ENCODE measurements at places on chromosomes 3 and 15. TPM values are rescaled to one million over a fixed set of nuclear protein-coding genes. Genes with fewer than 3 reads are reported as not detected.

DNA sequence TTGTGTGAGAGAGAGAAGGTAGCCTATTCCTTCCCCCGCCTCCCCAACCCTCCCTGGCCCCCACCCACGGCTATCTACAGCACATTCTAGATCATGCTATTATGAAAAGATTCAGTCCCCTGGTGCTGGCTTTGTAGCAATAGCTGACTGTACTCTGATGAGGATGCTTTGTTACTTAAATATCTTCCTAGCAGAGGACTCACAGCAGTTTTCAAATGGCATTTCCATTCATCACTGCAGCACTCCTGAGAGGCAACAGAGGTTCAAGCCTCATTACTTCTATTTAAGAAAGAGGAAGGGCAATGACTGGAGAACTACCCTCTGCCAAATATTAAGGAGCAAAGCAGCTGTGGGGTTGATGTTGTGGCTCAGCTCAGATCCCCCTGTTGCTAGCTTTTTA is 61.0 kb downstream of the LRRN1 start:
- DNase-seq, result no peak

DNA sequence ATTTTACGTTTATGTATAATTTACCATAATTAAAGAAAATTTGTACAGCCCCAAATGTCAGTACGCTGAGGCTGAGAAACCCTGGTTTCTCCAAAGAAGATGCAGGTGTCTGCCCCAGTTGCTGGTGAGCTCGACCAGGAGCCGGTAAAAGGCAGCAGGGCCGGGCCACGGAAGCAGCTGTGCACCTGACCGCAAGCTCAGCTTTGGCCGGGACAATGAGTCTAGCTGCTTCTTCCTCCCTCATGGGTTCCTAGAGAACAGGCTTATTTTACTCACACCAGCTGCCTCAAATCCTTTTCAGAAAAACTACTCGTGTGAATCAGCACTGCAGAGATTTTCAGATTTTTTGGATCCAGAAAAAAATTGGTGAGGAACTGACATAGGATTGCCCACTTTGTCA is 18.0 kb upstream of the ZXDC start:
- DNase-seq, result no peak

Gene TTC23
- polyA plus RNA-seq, result 3.0 TPM

Gene TNNC1
- 0.12 TPM for polyA plus RNA-seq

- no peak for DNase-seq
Measured at GRCh38 chr15:28081594-28081993, 17.5 kb downstream of the OCA2 start.

GRCh38 chr3:54856271-54856670 is 71.6 kb downstream of the LRTM1 start:
- no peak for DNase-seq

Gene MYL3
- not detected for polyA plus RNA-seq

All from endothelial cell of umbilical vein (primary cell).